ENCODE measurements at places on chromosomes 5 and 9. TPM values are rescaled to one million over a fixed set of nuclear protein-coding genes. Genes with fewer than 3 reads are reported as not detected.

The FBXL7 gene
- 12.9 TPM for polyA plus RNA-seq

The CMYA5 gene
- polyA plus RNA-seq, result 1.9 TPM

The KLHL9 gene
- 33.5 TPM for polyA plus RNA-seq

The GLRA1 gene
- polyA plus RNA-seq, result not detected

The ISCA1 gene
- polyA plus RNA-seq, result 44.8 TPM

The OBP2B gene
- polyA plus RNA-seq, result not detected

The SPOUT1 gene
- polyA plus RNA-seq, result 18.1 TPM

The TTC33 gene
- polyA plus RNA-seq, result 8.0 TPM

The FAXDC2 gene
- polyA plus RNA-seq, result 5.9 TPM

The SLC6A7 gene
- polyA plus RNA-seq, result not detected

The ANXA2R gene
- 0.61 TPM for polyA plus RNA-seq

The ZNF658 gene
- polyA plus RNA-seq, result 1.3 TPM

The PROB1 gene
- 0.43 TPM for polyA plus RNA-seq

The PRDM9 gene
- not detected for polyA plus RNA-seq

The SLC6A19 gene
- polyA plus RNA-seq, result not detected

The ANKRD34B gene
- not detected for polyA plus RNA-seq

The DENND4C gene
- polyA plus RNA-seq, result 25.5 TPM
